ENCODE measurements at places on chromosomes 2 and 18. TPM values are rescaled to one million over a fixed set of nuclear protein-coding genes. Genes with fewer than 3 reads are reported as not detected.
A peak's percentile ranks its signal among the peaks of the same experiment; 100 is the strongest.

GRCh38 chr2:134668821-134669220, 50.0 kb downstream of the TMEM163 start:
- H3K27me3 ChIP-seq, result no peaks in the 10 kb centered on the region
- H3K4me3 ChIP-seq, result no peak overlapping the region
- H3K27ac ChIP-seq, result no peak overlapping the region
- DNase-seq, result no peak
- no peaks in the 10 kb centered on the region for H3K4me1 ChIP-seq

The C2orf66 gene
- total RNA-seq, result not detected

GRCh38 chr18:5475267-5475666, 68.5 kb downstream of the EPB41L3 start:
- H3K4me3 ChIP-seq, result no peak overlapping the region
- no peaks in the 10 kb centered on the region for H3K36me3 ChIP-seq
- no peak for DNase-seq
- H3K4me1 ChIP-seq, result no peaks in the 10 kb centered on the region
- H3K27me3 ChIP-seq, result no peaks in the 10 kb centered on the region
- H3K27ac ChIP-seq, result no peak overlapping the region

DNA sequence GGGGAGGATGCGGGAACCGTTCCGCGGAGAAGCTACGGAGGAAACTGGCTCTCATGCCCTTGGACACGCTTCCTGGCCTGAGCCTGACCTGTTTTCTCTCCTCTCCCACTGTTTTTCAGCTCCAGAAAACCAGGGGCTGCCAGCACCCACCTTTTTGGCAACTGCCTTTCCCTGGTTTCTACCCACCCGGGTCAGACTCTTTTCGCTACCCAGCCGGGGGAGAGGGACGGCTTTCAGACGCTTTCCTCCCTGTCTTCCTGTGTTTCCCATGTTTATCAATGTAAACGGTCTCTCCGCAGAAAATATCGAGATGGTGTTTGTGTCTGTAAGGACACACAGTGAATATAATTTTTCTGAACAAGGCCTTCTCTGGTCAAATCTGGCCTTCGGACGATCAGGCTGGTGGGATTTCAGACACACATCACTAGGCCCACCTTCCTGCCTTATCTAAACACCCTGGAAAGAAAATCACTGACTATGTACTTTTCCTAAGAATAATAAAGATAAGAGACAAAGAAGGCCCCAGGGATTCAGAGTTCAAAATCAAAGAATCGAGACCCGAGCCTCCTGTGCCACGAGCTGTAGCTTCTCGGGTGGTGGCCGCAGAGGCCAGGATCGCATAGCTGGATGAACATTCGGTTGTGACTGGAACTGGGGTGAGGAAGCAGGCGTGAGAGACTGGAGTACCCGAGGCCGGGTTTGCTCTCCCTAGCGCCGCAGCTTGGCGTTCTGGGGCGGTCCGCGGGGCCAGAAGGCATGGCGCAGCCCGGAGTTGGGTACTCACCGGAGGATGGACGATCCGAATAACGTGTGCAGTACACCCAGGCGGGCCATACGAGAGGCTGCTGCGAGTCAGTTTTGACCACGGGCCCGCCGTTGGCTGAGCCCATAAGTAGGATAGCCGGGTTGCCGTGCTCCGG, 1.7 kb downstream of the EN1 start:
- DNase-seq, result no peak
- H3K4me1 ChIP-seq, result peaks cover 39% of the 10 kb centered on the region
- peaks cover 100% of the 10 kb centered on the region for H3K27me3 ChIP-seq
- no peak overlapping the region for H3K27ac ChIP-seq
- H3K36me3 ChIP-seq, result no peaks in the 10 kb centered on the region

DNA sequence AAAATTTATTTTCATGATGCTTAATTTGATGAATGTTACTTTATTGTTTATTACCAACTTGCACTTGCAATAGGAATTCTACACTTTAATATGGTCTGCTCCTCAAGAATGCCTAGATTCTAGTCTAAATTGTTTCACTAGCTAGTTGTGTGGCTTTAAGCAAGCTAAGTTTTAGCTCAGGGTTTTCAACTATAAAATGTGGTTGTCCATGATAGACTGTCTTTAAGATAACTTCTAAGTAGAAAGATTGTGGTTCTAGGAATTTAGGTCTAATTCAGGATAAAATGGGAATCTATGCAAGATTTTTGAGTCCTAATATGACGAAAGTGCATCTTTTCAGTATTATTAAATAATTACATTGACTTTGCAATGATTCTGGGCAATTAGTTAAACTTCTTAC, 294.0 kb downstream of the PLCL1 start:
- H3K27ac ChIP-seq, result no peak overlapping the region
- no peaks in the 10 kb centered on the region for H3K36me3 ChIP-seq
- H3K4me1 ChIP-seq, result no peaks in the 10 kb centered on the region
- no peak overlapping the region for H3K4me3 ChIP-seq
- DNase-seq, result no peak

GRCh38 chr2:206378835-206379234, 64.5 kb upstream of the ADAM23 start:
- H3K4me1 ChIP-seq, result no peaks in the 10 kb centered on the region
- H3K36me3 ChIP-seq, result no peaks in the 10 kb centered on the region
- no peak overlapping the region for H3K4me3 ChIP-seq
- H3K27ac ChIP-seq, result no peak overlapping the region
- DNase-seq, result no peak
- no peaks in the 10 kb centered on the region for H3K27me3 ChIP-seq

The TXNDC9 gene
- 32.8 TPM for total RNA-seq

DNA sequence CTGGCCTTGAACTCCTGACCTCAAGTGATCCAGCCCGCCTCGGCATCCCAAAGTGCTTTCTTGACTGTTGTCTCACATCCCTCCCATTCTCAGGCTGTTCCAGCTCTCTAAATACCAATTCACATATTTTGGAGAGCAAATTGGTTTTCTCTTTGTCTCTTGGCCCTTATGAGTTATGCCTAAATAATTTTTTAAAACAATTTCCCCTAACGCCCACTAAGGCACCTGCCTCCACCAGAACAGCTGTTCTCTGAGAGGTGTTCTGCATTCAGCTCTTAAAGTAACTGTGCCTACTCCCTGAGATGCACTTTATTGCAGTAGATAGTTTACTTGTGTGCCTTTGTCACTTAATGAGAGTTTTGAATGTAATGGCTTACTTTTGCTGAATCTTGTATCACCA, 6.9 kb downstream of the CCDC195 start:
- H3K4me1 ChIP-seq, result no peaks in the 10 kb centered on the region
- H3K27ac ChIP-seq, result no peak overlapping the region
- H3K36me3 ChIP-seq, result no peaks in the 10 kb centered on the region
- DNase-seq, result no peak
- no peaks in the 10 kb centered on the region for H3K27me3 ChIP-seq

- H3K27me3 ChIP-seq, result no peaks in the 10 kb centered on the region
- H3K27ac ChIP-seq, result no peak overlapping the region
- no peaks in the 10 kb centered on the region for H3K36me3 ChIP-seq
- DNase-seq, result no peak
Observed at GRCh38 chr18:12779456-12779855, 76.6 kb downstream of the PSMG2 start.

DNA sequence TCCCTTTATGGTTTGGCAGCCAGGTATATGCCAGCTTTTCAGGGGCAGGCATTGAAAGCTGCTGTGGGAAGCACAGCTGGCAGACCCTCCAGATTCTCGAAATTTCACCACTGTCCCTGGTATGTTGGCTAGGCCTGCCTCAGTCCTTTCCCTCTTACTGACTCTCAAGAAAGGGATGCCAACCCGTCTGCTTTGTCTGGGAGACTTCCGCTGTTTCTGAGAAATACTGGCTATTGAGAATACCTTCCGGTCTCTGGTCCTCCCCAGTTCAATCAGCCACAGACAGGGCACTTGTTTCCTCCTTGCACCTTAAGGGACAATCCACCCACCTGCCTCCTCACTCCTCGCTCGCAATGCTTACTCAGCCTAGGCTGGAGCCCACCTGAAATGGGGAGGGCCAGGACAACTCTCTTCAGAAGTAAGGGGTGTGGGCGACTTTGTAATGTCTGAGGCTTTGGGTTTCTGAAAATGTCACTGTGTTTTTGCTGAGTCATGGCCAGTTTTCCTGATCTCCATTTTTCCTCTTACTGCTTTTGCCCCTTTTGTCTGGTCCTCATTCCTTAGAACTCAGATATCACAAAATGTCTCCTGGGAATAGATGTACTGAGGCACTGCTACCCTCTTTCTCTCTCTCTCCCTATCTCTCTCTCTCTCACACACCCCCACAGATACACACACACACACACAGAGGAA, 571.1 kb downstream of the TNS1 start:
- no peaks in the 10 kb centered on the region for H3K27me3 ChIP-seq
- peaks cover 67% of the 10 kb centered on the region for H3K4me1 ChIP-seq
- H3K27ac ChIP-seq, result peak overlapping the region; percentile 87
- H3K4me3 ChIP-seq, result no peak overlapping the region
- H3K36me3 ChIP-seq, result no peaks in the 10 kb centered on the region

- H3K4me1 ChIP-seq, result peaks cover 20% of the 10 kb centered on the region
- no peak overlapping the region for H3K4me3 ChIP-seq
- H3K36me3 ChIP-seq, result no peaks in the 10 kb centered on the region
- H3K27ac ChIP-seq, result no peak overlapping the region
- H3K27me3 ChIP-seq, result no peaks in the 10 kb centered on the region
Observed at GRCh38 chr2:39663187-39663930, 2.4 kb upstream of the TMEM178A start.

- H3K27ac ChIP-seq, result no peak overlapping the region
- H3K36me3 ChIP-seq, result no peaks in the 10 kb centered on the region
- no peak overlapping the region for H3K4me3 ChIP-seq
- H3K27me3 ChIP-seq, result no peaks in the 10 kb centered on the region
Observed at GRCh38 chr2:32783933-32784332, 156.1 kb downstream of the TTC27 start.

DNA sequence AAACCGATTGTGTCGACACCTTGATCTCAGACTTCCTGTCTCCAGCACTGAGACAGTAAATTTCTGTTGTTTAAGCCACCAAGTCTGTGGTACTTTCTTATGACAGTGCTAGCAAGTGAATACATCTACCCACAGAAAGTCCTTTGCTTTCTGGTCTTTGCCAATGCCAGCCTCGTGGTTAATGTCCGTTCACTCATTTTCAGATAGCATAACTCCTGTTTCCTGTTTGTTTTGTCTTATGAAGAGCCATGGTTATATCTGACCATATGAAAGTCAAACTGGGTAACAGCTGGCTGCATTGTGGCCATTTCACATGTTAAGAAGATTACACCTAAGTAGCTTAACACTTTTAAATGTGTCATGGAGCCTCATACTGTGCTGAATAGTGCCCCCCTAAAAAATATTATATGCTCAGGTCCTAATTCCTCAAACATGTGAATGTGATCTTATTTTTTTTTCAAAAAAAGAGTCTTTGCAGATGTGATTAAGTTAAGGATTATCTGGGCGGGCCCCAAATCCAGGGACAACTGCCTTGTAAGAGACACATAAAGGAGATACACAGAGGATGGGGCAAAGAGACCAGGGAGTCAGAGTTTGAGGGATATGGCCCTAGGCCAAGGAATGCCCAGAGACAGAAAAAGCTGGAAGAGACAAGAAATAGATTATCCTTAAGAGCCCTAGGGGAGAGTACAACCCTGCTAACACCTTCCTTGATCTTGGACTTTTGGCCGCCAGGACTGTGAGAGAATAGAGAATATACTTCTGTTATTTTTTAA, 118.0 kb downstream of the KCNE4 start:
- DNase-seq, result no peak
- no peaks in the 10 kb centered on the region for H3K27me3 ChIP-seq
- H3K27ac ChIP-seq, result no peak overlapping the region
- no peaks in the 10 kb centered on the region for H3K4me1 ChIP-seq
- no peak overlapping the region for H3K4me3 ChIP-seq
- no peaks in the 10 kb centered on the region for H3K36me3 ChIP-seq

GRCh38 chr2:232574674-232575403, 24.4 kb downstream of the EIF4E2 start:
- no peak overlapping the region for H3K27ac ChIP-seq
- DNase-seq, result no peak
- peaks cover 98% of the 10 kb centered on the region for H3K36me3 ChIP-seq
- no peaks in the 10 kb centered on the region for H3K27me3 ChIP-seq

GRCh38 chr2:26623541-26624495, 17.3 kb downstream of the CIB4 start:
- peaks cover 17% of the 10 kb centered on the region for H3K4me1 ChIP-seq
- peak overlapping the region; percentile 79 for H3K27ac ChIP-seq
- H3K27me3 ChIP-seq, result peaks cover 21% of the 10 kb centered on the region
- H3K36me3 ChIP-seq, result no peaks in the 10 kb centered on the region
- no peak for DNase-seq

- no peaks in the 10 kb centered on the region for H3K36me3 ChIP-seq
- no peaks in the 10 kb centered on the region for H3K4me1 ChIP-seq
- no peak for DNase-seq
- H3K27me3 ChIP-seq, result no peaks in the 10 kb centered on the region
- no peak overlapping the region for H3K4me3 ChIP-seq
- H3K27ac ChIP-seq, result no peak overlapping the region
Observed at GRCh38 chr2:168685600-168686451, 116.6 kb upstream of the NOSTRIN start.

All from esophagus squamous epithelium (tissue), 5 donors.